ENCODE measurements at places on chromosomes 1 and 21. TPM values are rescaled to one million over a fixed set of nuclear protein-coding genes. Genes with fewer than 3 reads are reported as not detected.

GRCh38 chr1:156226116-156226538, 13.3 kb downstream of the PMF1 start:
- H3K27me3 ChIP-seq: no peaks in the 10 kb centered on the region
- no peaks in the 10 kb centered on the region for H3K4me1 ChIP-seq
- peaks cover 43% of the 10 kb centered on the region for H3K36me3 ChIP-seq
- no peak for DNase-seq

- no peak overlapping the region for H3K4me3 ChIP-seq
- H3K4me1 ChIP-seq: no peaks in the 10 kb centered on the region
- H3K27me3 ChIP-seq: no peaks in the 10 kb centered on the region
- no peak overlapping the region for H3K27ac ChIP-seq
- H3K36me3 ChIP-seq: no peaks in the 10 kb centered on the region
These were observed 9.6 kb upstream of the RGS1 start for GRCh38 chr1:192565946-192566345.

C8B gene
- polyA plus RNA-seq: not detected

SLC9C2 gene
- polyA plus RNA-seq: not detected

Data from B cell (primary cell).